ENCODE measurements at places on chromosomes 4 and X.
A peak's percentile ranks its signal among the peaks of the same experiment; 100 is the strongest.

GRCh38 chr4:73197220-73197619, 61.4 kb downstream of the ANKRD17 start:
- DNase-seq: no peak

GRCh38 chrX:130893356-130894085, 9.5 kb downstream of the ENOX2 start:
- no peak for DNase-seq

- DNase-seq: no peak
Measured at GRCh38 chr4:154999950-155000578, 208.4 kb upstream of the NPY2R start.

- DNase-seq: peak; percentile 44
Measured at GRCh38 chr4:15833801-15834200, 55.7 kb downstream of the CD38 start.

DNA sequence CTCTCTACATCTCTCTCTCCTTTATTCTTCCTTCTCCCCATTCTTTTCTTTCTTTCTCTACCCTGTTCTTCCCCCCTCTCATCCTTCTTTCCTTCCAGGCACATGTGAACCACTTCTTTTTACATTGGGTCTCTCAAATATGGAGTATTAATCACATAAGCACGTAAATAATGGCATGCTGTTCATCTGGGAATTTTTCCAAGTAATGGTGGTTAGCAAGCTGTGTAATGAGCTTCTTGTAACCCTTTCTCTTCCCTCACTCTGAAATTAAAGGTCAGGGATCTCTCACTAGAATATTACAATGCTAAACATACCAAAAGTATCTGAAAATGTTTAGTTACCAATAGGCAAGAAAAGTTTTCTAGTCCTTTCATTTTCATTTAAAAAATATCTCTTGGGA, 239.9 kb upstream of the TEX13A start:
- DNase-seq: no peak

GRCh38 chrX:46211079-46211478, 334.1 kb downstream of the ZNF674 start:
- DNase-seq: no peak

DNA sequence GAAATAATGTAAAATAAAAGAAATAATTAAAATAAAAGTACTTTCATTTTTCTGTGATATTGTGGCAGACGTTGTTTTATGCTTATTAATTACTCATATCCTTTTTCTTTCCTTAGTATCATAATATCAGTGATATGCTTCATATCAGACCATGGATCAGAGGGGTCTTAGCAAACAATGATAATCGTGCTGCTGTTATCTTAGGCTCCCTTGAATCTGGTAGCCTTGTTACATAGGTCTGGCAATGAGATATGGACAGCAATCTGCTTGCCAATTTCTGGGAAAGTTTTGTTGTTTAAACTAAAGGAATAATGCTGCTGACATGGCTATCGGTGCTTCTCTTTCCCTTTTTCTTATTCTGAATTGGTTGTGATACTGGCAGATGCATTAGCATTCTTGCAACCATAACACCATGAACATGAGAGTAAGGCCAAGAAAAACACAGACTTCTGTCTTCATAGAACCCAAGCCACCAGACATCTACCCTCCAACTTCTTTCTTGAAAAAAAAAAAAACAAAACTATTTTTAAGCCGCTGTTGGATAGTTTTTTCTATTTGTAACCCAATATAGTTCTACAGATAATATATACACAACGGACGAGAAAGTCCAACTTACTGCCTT, 16.4 kb downstream of the EPHA5 start:
- no peak for DNase-seq

- DNase-seq: no peak
Measured at GRCh38 chrX:124229374-124229773, 103.1 kb upstream of the TEX13D start.

DNA sequence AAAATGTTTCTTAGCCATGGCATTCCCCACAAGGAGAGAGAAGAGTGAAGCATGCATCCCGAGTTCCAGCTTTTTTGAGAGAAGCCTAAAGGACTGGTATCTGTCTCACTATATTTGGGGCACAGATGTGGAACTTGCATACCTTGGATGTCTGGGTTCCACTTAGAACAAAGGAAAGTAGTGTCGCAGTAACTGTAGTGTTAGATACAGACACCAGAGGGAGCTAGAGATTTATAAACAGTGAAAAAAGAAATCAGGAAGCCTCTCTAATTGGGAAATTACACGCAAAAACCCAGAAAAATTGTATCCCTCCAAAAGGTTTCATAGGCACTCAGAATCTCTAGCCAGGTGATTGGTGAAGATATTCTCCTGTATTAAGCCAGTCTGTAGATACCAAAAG, 34.4 kb downstream of the AGTR2 start:
- peak; percentile 10 for DNase-seq

Data from umbilical cord (tissue), 2 donors.